ENCODE measurements at places on chromosomes 11 and 22. TPM values are rescaled to one million over a fixed set of nuclear protein-coding genes. Genes with fewer than 3 reads are reported as not detected.

TRIM49 gene
- total RNA-seq = not detected

B4GALNT4 gene
- total RNA-seq = 1.3 TPM

CCDC116 gene
- total RNA-seq = 0.27 TPM

LUZP2 gene
- total RNA-seq = 2.2 TPM

POTEH gene
- total RNA-seq = not detected

RASSF10 gene
- 0.48 TPM for total RNA-seq

ADM2 gene
- total RNA-seq = 1.2 TPM

GNAZ gene
- total RNA-seq = 11.2 TPM

PLXNB2 gene
- 880 TPM for total RNA-seq

KRTAP5-1 gene
- not detected for total RNA-seq

SNX32 gene
- 1.6 TPM for total RNA-seq

DNA sequence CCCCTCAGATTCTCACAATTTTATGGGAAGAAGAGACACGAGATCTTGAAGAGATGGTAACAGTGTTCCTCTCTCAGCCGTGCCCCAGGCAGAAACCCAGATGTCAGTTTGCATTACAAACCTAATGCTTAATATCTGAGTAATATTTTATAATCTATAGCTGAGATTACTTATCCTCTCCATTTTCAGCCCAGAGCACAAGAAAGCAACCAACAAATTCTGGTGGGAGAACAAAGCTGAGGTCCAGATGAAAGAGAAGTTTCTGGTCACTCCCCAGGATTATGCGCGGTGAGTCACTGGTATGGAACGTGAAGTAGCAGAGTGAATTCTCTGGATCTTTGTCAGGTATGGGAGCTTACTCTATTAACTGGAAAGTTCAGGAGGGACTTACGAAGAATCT, 884 bp downstream of the CENATAC start:
- no peaks in the 10 kb centered on the region for H3K36me3 ChIP-seq
- H3K4me3 ChIP-seq = peak overlapping the region; percentile 73
- DNase-seq = no peak
- peak overlapping the region; percentile 91 for H3K27ac ChIP-seq
- H3K4me1 ChIP-seq = no peaks in the 10 kb centered on the region

DNA sequence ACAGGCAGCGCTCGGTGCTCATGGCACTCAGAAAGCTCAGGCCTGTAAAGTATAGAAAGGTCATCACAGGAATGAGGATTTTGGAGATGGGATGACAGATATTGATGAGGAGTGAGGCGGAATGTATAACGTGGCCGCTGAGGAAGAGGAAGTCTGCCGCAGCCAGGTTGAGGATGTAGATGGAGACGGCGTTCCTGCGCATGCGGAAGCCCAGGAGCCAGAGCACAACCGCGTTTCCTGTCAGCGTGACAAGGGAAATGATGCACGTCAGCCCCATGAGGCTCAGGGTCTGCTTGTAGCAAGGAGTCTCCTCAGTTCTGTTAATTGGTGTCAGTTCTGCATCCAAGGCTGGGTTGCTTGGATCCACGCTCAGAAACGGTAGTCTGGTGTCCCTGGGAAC, 33.1 kb upstream of the MRGPRX1 start:
- no peaks in the 10 kb centered on the region for H3K36me3 ChIP-seq
- H3K4me1 ChIP-seq = no peaks in the 10 kb centered on the region
- DNase-seq = no peak
- H3K27ac ChIP-seq = no peak overlapping the region

DNA sequence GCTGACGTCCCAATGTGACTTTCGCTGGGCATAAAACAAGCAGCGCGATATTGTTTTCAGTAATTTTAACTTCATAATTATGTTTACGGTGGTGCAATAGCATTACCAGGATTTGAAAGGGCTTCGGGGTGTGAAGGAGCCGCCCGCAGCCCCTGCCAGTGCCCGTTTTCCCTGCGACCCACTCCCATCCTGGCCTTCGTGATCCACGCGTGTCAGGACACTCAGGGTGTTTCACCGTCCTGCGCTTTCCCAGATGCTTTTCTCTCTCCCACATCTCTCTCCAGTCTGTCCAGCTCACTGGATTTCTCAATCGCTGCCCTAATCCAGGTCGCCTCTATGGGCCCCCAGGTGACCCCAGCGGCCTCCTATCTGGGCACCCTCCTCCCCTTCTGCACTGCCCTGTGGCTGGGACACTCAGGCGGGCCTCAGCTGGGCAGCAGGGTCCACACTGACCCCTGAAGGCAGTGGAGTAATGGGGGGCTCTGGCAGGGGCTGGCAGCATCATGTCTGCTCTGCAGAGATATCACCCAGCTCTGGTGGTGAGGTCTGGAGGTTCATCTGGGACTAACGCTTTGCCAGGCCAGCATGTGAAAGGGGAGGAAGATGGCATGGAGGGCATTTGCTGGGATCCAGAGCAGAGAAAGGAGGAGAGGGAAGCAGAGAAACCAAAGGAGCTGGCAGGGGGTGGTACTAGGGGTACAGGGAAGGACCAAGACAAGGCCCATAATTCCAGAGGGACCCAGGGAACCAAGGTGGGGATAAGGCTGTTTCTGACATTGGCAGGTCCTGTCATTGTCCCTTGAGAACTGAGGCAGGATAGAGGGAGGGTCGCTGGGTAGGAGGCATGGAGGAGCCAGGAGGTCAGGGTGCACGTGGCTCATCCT, 622.8 kb downstream of the BRD1 start:
- H3K27ac ChIP-seq = no peak overlapping the region
- H3K36me3 ChIP-seq = no peaks in the 10 kb centered on the region
- no peaks in the 10 kb centered on the region for H3K27me3 ChIP-seq
- no peak overlapping the region for H3K4me3 ChIP-seq
- DNase-seq = no peak

GRCh38 chr11:64241491-64242374, 838 bp downstream of the FKBP2 start:
- peaks cover 72% of the 10 kb centered on the region for H3K4me1 ChIP-seq
- H3K27me3 ChIP-seq = no peaks in the 10 kb centered on the region
- H3K27ac ChIP-seq = peak overlapping the region; percentile 100
- peak; percentile 72 for DNase-seq

- H3K27ac ChIP-seq = no peak overlapping the region
- DNase-seq = no peak
- no peaks in the 10 kb centered on the region for H3K36me3 ChIP-seq
- no peak overlapping the region for H3K4me3 ChIP-seq
- peaks cover 20% of the 10 kb centered on the region for H3K27me3 ChIP-seq
These were observed 3.1 kb downstream of the RASD2 start for GRCh38 chr22:35543702-35544101.

DNA sequence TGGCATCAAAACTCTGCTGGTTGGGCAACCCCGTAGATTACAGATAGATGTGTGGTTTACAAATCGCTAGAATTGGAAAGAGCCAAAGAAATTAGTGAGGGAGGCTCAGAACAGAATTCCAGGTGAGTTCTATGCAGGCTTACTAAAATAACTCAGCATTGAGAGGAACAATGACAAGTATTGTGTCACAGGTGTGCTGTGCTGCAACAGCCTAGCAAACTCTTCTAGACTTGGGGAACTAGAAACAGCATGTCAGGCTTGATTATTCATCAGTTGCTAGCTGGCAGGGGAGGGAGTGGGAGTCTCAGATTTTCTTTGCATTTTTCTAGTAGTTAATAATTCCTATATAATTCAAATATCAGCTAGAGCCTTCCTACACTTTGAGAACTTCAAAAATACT, 26.3 kb upstream of the RASD2 start:
- no peak for DNase-seq
- H3K36me3 ChIP-seq = no peaks in the 10 kb centered on the region
- H3K27me3 ChIP-seq = no peaks in the 10 kb centered on the region
- H3K27ac ChIP-seq = no peak overlapping the region

GRCh38 chr11:3073029-3073435, 15.8 kb upstream of the CARS1 start:
- no peak overlapping the region for H3K27ac ChIP-seq
- no peaks in the 10 kb centered on the region for H3K4me1 ChIP-seq
- no peaks in the 10 kb centered on the region for H3K36me3 ChIP-seq
- no peak overlapping the region for H3K4me3 ChIP-seq
- no peak for DNase-seq

DNA sequence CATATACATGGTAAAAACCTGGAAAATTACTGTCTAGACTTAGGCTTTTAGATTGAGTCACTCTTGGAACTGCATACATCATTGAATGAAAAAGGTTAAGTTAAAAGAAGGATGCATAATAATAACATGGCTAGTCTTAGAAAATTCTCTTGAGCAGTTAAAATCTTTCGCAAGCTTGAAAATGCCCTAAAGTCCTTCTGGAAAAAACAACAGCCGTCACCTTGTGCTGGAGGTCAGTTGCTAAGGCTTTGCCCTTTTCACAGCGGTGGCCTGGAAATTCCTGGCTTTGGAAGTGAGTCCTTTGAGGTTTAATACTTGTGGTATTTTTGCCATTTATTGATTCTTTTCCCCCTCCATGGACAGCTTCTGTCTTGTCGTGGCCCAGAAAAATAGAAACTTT, 17.4 kb upstream of the FBLN1 start:
- no peak for DNase-seq
- H3K27me3 ChIP-seq = no peaks in the 10 kb centered on the region
- no peak overlapping the region for H3K4me3 ChIP-seq
- H3K27ac ChIP-seq = no peak overlapping the region

- H3K4me3 ChIP-seq = no peak overlapping the region
- no peaks in the 10 kb centered on the region for H3K36me3 ChIP-seq
- H3K27ac ChIP-seq = no peak overlapping the region
- no peaks in the 10 kb centered on the region for H3K27me3 ChIP-seq
- DNase-seq = no peak
These were observed 4.3 kb downstream of the COX8A start for GRCh38 chr11:63978551-63979239.

GRCh38 chr22:40487663-40488249, 117.4 kb downstream of the SGSM3 start:
- H3K27me3 ChIP-seq = no peaks in the 10 kb centered on the region
- H3K4me1 ChIP-seq = peaks cover 23% of the 10 kb centered on the region
- no peak for DNase-seq
- H3K4me3 ChIP-seq = no peak overlapping the region
- H3K27ac ChIP-seq = no peak overlapping the region

DNA sequence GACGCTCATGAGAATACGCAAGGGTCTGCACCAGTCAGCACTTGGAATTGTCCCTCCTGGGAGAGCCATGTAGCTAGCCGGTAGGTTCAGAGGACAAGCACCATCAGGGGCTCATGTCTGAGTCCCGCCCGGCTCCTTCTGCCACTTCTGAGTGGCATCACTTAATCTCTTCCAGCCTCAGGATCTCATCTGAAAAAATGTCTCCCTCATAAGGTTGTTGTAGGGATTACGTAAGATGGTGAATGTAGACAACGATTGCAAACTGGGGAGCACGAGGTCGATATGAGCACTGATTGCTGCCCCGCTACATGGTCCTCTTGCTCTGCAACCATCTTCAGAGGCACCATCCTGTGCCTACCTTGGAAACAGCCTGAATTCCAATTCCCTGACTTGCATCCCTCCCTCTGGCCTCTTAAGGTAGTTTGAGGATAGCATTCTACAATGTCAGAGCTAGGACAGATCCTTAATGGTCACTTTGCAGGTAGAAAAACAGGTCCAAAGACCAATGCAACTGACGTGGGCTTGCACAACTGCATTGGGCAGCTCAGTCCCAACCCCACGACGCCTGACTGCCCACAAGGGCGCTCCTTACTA, 115.8 kb upstream of the TMEM45B start:
- no peak overlapping the region for H3K4me3 ChIP-seq
- no peak overlapping the region for H3K27ac ChIP-seq
- DNase-seq = no peak
- H3K36me3 ChIP-seq = no peaks in the 10 kb centered on the region

GRCh38 chr11:64048042-64048854, 12.5 kb downstream of the FLRT1 start:
- no peak overlapping the region for H3K27ac ChIP-seq
- no peaks in the 10 kb centered on the region for H3K27me3 ChIP-seq
- no peaks in the 10 kb centered on the region for H3K4me1 ChIP-seq
- DNase-seq = no peak
- no peak overlapping the region for H3K4me3 ChIP-seq

DNA sequence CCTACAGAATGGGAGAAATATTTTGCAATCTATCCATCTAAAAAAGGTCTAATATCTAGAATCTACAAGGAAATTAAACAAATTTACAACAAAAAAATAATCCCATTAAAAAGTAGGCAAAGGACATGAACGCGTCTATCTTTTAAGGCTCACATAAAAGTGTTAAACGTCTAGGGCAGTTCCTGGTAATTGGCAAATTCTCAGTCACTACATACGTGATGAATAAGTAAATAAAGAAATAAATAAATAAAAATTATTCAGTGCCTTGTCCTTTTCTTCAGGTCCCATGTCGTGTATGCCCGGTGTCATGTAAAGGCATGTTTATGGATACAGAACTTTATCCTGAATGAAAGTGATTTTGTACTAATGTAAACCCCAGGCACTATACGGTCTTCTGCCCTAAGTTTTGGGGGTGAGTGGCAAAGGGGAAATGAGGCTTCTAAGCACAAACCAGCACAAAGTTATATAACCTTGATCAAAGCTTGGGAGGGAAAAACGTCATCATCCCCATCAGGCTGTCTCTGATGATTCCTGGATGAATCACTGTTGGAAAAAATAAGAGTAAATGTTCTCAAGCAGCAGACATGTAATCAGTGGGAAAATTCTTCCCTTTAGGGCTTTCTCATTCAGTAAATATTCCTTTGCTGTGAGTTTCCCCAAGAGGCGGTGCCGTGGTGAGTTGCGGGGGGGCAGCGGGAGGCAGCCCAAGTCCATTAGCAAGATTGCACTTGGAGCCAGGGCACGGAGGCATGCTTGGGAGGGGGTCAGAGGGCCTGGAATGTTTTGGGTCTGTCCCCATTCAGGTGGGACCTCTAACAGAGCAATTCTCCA, 30.4 kb upstream of the MICAL2 start:
- DNase-seq = peak; percentile 56
- no peaks in the 10 kb centered on the region for H3K36me3 ChIP-seq
- peak overlapping the region; percentile 51 for H3K27ac ChIP-seq
- H3K27me3 ChIP-seq = no peaks in the 10 kb centered on the region

DNA sequence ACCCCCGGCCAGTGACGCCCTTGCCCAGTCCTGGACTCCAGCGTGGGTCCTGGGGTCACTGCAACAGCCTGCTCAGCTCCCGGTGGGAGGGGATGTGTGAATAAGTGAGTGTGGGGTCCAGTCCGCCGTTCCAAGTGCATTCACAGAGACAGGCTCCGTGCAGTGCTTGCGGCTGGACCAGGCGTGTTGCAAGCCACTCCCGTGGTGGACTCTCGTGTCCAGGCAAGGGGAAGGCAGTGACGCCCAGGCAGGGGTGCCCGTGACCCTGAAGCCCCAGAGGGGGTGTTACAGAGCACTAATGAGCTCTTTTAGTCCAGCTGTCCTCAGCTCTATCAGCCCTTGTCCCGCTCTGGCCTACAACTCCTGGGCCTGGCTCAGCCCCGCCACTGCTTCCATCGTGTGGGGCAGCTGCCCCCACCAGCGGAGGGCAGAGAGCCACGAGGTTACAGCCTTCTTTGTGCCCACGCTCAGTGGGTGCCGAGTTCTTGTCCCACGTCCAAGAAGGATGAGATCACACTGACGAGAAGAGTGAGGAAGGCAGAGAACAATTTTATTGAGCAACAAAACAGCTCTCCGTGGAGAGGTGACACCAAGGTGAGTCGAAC, 1807.5 kb downstream of the LRRC4C start:
- H3K4me3 ChIP-seq = no peak overlapping the region
- no peak for DNase-seq
- no peaks in the 10 kb centered on the region for H3K27me3 ChIP-seq
- H3K4me1 ChIP-seq = no peaks in the 10 kb centered on the region
- no peaks in the 10 kb centered on the region for H3K36me3 ChIP-seq
- no peak overlapping the region for H3K27ac ChIP-seq

GRCh38 chr11:31442086-31442485, 67.3 kb downstream of the IMMP1L start:
- H3K27ac ChIP-seq = no peak overlapping the region
- H3K4me3 ChIP-seq = no peak overlapping the region
- no peaks in the 10 kb centered on the region for H3K4me1 ChIP-seq
- no peaks in the 10 kb centered on the region for H3K36me3 ChIP-seq
- no peaks in the 10 kb centered on the region for H3K27me3 ChIP-seq

Data from transverse colon (tissue), 4 donors.